Activated CD4-positive, alpha-beta memory T cell treated with anti-CD3 and anti-CD28 coated beads for 36 hours (primary cell): ENCODE measurements at places on chromosomes 13 and 19. TPM values are rescaled to one million over a fixed set of nuclear protein-coding genes. Genes with fewer than 3 reads are reported as not detected.

DNA sequence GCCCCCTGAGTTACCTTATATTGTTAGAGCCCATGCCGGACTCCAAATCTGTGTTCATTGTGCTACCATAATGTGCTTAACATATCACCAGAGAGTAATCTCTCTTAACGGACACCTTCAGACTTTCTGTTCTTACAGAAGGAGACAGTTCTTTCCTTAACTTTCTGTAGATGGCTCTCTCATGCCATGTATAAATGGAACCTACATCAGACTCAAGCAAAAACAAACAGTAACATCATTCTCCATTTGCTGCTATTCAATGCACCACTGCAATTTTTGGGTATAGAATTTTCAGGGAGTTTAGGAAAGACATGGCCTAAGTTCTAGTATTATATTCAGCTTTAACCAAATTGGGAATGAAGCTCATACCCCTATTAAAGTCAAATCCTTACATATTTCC is 12.6 kb upstream of the UGGT2 start:
- no peak overlapping the region for H3K4me3 ChIP-seq
- no peak overlapping the region for H3K27ac ChIP-seq

SIGLEC12 gene
- 0.22 TPM for total RNA-seq

CDC37 gene
- total RNA-seq, result 207 TPM

CEACAM16 gene
- total RNA-seq, result not detected

- no peak overlapping the region for H3K27ac ChIP-seq
- no peak for DNase-seq
- no peak overlapping the region for H3K4me3 ChIP-seq
- H3K36me3 ChIP-seq, result no peaks in the 10 kb centered on the region
- no peaks in the 10 kb centered on the region for H3K4me1 ChIP-seq
- no peaks in the 10 kb centered on the region for H3K27me3 ChIP-seq
Measured at GRCh38 chr13:38582133-38582532, 104.7 kb upstream of the FREM2 start.

GRCh38 chr19:58166708-58167280 is 16.1 kb upstream of the ZNF274 start:
- peaks cover 36% of the 10 kb centered on the region for H3K36me3 ChIP-seq
- H3K4me3 ChIP-seq, result no peak overlapping the region
- H3K4me1 ChIP-seq, result no peaks in the 10 kb centered on the region

- H3K36me3 ChIP-seq, result no peaks in the 10 kb centered on the region
- peaks cover 46% of the 10 kb centered on the region for H3K27me3 ChIP-seq
- DNase-seq, result no peak
- peaks cover 3% of the 10 kb centered on the region for H3K4me1 ChIP-seq
- no peak overlapping the region for H3K4me3 ChIP-seq
Measured at GRCh38 chr19:35851213-35852028, 883 bp downstream of the NPHS1 start.

NALCN gene
- not detected for total RNA-seq

DNA sequence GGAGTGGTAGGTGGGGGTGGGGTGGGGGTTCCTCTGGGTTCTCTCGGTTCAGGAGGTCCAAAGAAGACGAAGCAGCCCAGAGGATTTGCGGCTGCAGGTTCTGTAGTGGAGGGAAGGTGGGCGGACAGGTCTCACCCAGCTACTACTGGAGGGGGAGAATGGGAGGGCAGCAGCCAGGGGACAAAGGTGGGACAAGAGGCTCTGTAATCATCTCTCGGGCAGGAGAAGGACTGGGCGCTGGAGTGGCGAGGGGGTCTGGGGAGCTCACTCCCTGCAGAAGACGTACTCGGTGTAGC is 1.4 kb downstream of the KCTD12 start:
- H3K27ac ChIP-seq, result peak overlapping the region; percentile 57
- peak overlapping the region; percentile 84 for H3K4me3 ChIP-seq
- H3K36me3 ChIP-seq, result no peaks in the 10 kb centered on the region
- no peak for DNase-seq
- H3K4me1 ChIP-seq, result peaks cover 33% of the 10 kb centered on the region

NLRP7 gene
- total RNA-seq, result not detected

- no peaks in the 10 kb centered on the region for H3K27me3 ChIP-seq
- DNase-seq, result no peak
- H3K4me3 ChIP-seq, result no peak overlapping the region
Measured at GRCh38 chr13:30257468-30258099, 49.8 kb downstream of the KATNAL1 start.

- no peaks in the 10 kb centered on the region for H3K36me3 ChIP-seq
- no peak overlapping the region for H3K4me3 ChIP-seq
- H3K27ac ChIP-seq, result no peak overlapping the region
- peaks cover 22% of the 10 kb centered on the region for H3K27me3 ChIP-seq
- peak; percentile 55 for DNase-seq
Measured at GRCh38 chr19:8334458-8335342, 8.4 kb downstream of the KANK3 start.

- no peak overlapping the region for H3K27ac ChIP-seq
- no peak overlapping the region for H3K4me3 ChIP-seq
- H3K4me1 ChIP-seq, result peaks cover 3% of the 10 kb centered on the region
- H3K27me3 ChIP-seq, result no peaks in the 10 kb centered on the region
Measured at GRCh38 chr13:60066226-60066625, 97.5 kb downstream of the DIAPH3 start.

DNA sequence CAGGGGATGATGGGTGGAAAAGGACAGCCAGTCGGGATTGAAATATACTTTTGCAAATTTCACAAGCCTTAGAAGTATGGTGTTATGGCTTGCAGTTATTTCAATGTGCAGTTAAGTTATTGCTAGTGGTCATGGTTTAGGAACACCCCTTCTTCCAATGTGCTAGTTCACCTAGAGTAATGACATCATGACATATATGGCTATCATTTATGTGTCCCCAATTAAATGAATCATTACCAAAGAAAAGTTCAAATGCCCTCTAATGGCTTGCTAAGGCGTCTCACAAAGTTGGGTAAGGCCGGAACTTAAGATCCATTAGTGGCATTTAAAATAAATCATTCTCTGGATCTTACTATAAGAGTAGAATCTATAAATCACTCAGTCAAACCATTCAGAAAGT is 271.6 kb downstream of the SPRY2 start:
- H3K27ac ChIP-seq, result no peak overlapping the region
- no peaks in the 10 kb centered on the region for H3K36me3 ChIP-seq

DNA sequence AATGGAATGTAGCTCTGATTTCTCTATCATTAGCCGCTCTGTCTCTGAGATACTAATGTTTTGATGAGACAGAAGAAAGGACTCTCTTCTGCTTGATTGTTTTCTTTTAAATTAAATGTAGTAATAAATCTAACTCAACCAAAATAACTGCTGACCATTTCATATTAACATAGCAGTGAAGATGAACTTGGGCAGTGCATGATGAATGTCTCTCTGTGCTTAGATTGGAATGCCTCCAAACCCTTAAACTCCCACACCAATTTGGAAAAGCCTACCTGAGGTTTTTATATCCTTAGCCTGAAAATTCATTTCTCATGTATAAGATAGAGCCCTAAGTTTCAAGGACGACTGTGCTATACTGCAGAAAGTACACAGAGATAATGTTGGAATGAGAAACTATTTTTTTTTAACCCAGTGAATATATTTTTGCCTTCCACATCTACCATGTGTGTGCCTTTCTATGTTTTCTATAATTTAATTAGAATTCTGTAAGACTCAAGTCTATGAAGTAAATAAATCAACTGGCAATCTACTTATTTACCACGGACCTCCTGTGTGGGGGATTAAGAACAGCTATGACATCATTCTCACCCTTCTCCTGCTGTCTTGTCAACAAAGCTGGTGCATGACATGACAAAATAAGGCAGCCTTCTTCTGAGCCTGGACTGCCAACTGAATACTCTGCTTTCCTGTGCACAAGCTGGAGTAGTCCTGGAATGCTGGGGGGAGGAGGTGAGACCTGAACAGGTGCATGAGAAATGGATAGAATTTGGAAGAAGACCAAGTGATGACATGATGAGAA is 155.5 kb downstream of the FGF9 start:
- H3K27me3 ChIP-seq, result peaks cover 1% of the 10 kb centered on the region
- H3K36me3 ChIP-seq, result no peaks in the 10 kb centered on the region
- no peaks in the 10 kb centered on the region for H3K4me1 ChIP-seq
- DNase-seq, result no peak
- H3K27ac ChIP-seq, result no peak overlapping the region

RELB gene
- 63.1 TPM for total RNA-seq

DNA sequence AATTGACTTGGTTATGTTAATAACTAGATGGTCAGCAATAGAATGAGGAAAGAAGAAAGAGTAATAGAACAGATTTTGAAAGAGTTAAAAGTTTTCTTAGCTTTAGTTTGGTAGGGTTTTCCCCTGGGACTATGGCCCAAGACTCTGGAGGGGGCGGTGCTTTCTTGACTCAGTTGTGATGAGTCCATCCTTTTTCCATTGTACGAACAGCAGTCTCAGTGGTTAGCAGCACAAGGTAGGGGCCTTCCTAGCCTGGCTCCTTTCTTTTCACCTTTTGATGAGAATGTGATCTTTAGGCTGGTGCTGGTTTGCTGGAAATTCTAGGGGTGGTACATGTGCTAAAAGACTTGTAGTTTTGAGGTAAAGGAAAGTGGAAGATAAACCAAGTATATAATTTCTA is 38.8 kb downstream of the ZNF506 start:
- H3K4me3 ChIP-seq, result no peak overlapping the region
- peaks cover 48% of the 10 kb centered on the region for H3K4me1 ChIP-seq

DNA sequence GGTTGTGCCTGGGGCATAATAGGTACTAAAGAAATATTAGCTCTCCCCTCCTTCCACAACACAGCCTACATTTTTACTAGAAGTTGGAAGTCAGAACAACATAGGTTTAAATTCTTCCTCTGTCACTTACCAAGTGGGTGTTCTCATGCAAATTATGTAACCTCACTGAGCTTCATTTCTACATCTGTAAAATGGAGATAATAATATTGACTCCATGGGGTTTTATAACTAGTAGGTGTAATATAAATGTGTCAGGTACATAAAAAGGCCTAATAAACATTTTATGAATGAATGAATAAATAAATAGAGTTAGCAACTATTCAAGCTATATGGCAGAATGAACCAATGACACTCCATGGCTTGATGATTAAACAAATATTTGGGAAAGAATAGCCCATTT is 27.1 kb upstream of the SERP2 start:
- no peaks in the 10 kb centered on the region for H3K4me1 ChIP-seq
- no peak for DNase-seq
- H3K27ac ChIP-seq, result no peak overlapping the region
- peaks cover 4% of the 10 kb centered on the region for H3K27me3 ChIP-seq
- no peaks in the 10 kb centered on the region for H3K36me3 ChIP-seq

SPRY2 gene
- 0.29 TPM for total RNA-seq

DNA sequence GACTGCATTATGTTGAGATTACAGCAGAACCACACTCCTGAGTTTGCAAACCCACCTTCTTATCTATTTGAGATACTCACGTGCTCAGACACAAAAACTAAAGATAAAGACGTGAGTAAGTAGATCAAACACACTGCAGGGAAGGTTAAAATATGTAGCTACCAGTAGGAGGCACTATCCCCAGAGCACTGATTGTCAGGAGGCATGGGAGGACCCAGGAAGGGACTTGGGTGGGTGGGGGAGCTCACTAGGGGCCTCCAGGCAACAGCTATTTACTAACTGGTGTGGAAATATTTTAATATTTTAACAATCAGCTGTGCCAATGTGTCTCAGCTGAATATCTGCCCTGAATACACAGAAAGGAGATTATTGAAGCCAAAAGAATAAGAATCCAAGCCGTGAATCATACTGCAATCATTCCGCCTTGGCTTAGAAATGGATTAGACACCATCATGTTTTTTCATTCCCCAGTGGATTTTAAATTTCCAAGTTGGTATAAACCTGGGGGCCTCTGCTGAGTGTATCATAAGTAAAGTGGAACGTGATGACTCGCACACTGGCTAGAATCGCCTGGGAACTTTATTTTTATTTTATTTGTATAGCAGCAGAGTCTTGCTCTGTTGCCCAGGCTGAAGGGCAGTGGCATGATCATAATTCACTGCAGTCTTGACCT is 73.2 kb upstream of the CACNA1A start:
- H3K27me3 ChIP-seq, result peaks cover 9% of the 10 kb centered on the region
- no peak for DNase-seq
- H3K4me3 ChIP-seq, result no peak overlapping the region
- no peak overlapping the region for H3K27ac ChIP-seq

DNA sequence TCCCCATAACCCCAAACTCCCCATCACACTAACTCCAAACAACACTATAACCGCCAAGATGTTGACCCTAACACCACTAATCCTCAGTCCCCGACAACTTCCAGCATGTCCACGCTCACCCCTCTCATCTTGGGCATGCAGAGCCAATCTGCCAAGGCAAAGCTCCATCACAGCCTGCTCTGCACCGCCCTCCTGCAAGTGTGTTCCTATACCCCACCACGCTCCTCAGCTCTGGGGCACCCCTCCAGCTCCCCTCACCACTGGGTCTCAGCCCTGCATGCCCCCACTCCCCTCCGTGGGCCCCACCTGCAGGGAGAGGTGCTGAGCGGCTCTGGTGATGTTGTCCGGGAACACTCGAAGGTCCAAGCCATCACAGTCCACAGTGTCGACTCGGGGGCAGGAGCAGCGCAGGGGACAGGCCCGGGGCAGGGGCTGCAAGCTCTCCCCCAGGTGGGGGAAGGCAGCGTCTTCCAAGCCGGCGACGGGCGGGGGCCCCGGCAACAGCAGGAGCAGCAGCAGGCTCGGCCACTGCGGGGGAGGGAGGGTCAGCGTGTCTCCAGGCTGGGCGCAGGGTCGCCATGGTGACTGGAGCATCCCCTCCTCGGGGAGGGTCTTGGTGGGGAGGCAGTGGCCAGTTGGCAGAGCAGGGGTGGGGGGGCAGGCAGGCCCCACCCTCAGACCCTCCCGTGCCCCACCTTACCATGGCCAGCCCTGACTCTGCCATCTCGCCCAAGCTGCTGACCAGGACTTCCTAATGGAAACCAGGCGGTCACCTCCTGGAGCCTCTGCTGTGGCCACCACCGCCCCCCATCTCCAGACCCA is 527 bp downstream of the PODNL1 start:
- H3K36me3 ChIP-seq, result no peaks in the 10 kb centered on the region
- no peak overlapping the region for H3K27ac ChIP-seq
- DNase-seq, result no peak
- peaks cover 9% of the 10 kb centered on the region for H3K27me3 ChIP-seq
- H3K4me3 ChIP-seq, result no peak overlapping the region

PLVAP gene
- total RNA-seq, result 0.14 TPM
